ENCODE measurements at places on chromosomes 1 and 21.

DNA sequence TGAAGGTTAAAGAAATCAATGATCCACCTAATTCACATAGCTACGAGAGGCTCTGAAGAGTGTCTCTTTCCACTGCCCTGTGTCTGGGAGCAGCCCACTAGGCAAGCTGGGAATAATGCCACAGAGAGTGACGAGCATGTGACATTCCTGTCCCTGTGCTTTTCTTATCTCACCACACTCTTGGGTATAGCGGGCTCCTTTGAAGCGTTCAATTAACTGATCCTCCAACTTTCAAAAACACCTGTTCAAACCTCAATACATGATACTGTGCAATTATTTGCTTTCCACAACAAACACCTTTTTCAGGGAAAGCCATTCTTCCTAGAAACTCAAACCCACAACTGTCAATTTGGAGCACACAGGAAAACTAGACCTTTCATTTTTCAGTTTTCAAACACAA is 43.4 kb downstream of the PLPP3 start:
- no peaks in the 10 kb centered on the region for H3K4me1 ChIP-seq
- H3K27ac ChIP-seq = no peak overlapping the region
- peaks cover 10% of the 10 kb centered on the region for H3K27me3 ChIP-seq
- no peaks in the 10 kb centered on the region for H3K36me3 ChIP-seq
- no peak for DNase-seq

- no peak overlapping the region for H3K4me3 ChIP-seq
- DNase-seq = no peak
- H3K27me3 ChIP-seq = peaks cover 9% of the 10 kb centered on the region
- no peaks in the 10 kb centered on the region for H3K36me3 ChIP-seq
Measured at GRCh38 chr1:29356663-29357062, 120.3 kb downstream of the PTPRU start.

DNA sequence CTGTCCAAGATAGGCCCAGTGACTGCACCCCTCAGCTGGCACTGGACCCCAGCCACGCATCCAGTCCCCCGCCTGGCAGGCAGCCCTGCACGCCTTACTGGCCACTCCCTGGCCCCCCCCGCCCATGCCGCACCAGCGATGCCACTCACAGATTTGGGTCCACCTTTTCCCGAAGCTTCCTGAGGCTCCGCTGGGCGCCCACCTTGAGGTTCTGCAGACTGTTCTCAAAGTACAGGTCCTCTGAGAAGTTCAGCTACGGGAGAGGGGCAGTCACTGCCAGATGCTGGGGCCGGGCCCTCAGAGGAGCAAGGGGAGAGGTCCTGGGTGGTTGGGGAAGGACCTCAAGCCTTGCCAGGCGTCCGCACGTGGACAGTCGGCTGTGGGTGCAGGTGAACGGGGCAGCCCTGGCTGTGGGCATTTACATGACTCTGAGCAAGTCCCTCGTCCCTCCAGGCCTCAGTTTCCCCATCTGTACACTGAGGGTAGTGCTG is 8.1 kb downstream of the PRXL2B start:
- peaks cover 6% of the 10 kb centered on the region for H3K4me1 ChIP-seq
- H3K36me3 ChIP-seq = no peaks in the 10 kb centered on the region
- H3K27ac ChIP-seq = no peak overlapping the region
- DNase-seq = no peak
- H3K4me3 ChIP-seq = no peak overlapping the region

DNA sequence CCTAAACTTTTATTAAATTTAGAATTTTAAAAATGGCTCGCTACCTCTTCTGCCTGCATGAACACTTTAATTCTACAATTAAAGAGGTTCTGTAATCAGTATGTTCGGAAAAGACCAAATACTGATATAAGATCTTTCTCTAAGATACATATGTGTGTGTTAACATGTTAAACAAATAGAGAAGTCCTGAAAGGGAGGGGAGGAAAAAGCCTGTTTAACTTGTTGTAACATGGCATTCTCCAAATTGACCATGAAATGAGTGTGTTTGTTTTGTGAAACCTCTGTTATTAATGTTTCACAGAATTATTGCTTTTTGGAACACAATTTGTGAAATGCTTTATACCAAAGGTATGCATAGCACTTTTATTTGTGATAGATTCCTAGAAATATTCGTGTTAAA is 77.0 kb downstream of the MARK1 start:
- no peaks in the 10 kb centered on the region for H3K36me3 ChIP-seq
- H3K4me1 ChIP-seq = no peaks in the 10 kb centered on the region
- no peak for DNase-seq
- no peak overlapping the region for H3K27ac ChIP-seq

- H3K4me3 ChIP-seq = peak overlapping the region; percentile 68
- no peaks in the 10 kb centered on the region for H3K27me3 ChIP-seq
- peak overlapping the region; percentile 92 for H3K27ac ChIP-seq
- no peak for DNase-seq
Measured at GRCh38 chr1:30750731-30751291, 6.8 kb downstream of the LAPTM5 start.

DNA sequence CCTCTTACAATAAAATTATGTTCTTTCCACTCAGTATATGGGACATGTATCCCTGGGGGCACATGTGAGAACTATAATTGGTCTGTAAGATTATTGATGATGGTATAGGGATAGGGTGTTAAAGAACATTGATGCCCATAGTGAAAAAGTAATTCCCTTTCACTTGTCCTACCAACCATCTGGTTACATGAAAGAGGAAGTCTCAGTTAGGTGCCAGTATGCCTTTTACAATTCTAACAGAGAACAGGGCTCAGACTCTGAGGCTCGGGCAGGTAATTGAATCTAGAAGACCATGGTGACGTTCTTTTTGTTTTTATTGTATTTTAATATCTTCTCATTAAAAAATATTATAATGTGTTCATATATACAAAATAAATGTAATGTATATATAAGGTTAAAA is 113.6 kb downstream of the FGGY start:
- no peak overlapping the region for H3K27ac ChIP-seq
- DNase-seq = no peak
- no peaks in the 10 kb centered on the region for H3K4me1 ChIP-seq
- no peak overlapping the region for H3K4me3 ChIP-seq
- H3K36me3 ChIP-seq = no peaks in the 10 kb centered on the region
- H3K27me3 ChIP-seq = no peaks in the 10 kb centered on the region

Measured in activated CD4-positive, alpha-beta T cell treated with anti-CD3 and anti-CD28 coated beads, Interleukin-2, amount 10 ng/mL, durations not matched to agents 7 days and 5 days (primary cell).